ENCODE measurements at places on chromosomes 4 and X.

DNA sequence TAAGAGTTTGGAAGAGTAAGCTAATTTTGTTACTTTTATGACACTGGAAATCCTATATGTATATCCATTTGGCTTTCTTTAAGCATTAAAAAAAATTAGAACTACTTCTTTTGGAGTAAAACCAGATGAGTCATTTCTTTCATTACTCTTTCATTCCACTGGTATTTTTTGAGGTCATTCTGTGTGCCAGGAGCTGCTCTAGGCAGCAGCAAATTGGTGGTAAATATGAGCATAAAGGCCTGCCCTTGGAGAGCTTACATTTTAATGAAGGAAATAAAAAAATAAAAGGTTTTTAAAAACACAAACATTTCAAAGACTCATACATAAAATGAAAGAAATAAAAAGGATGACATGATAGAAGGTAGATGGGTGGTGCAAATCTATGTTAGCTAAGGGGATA is 37.4 kb downstream of the MID1 start:
- no peak for DNase-seq

DNA sequence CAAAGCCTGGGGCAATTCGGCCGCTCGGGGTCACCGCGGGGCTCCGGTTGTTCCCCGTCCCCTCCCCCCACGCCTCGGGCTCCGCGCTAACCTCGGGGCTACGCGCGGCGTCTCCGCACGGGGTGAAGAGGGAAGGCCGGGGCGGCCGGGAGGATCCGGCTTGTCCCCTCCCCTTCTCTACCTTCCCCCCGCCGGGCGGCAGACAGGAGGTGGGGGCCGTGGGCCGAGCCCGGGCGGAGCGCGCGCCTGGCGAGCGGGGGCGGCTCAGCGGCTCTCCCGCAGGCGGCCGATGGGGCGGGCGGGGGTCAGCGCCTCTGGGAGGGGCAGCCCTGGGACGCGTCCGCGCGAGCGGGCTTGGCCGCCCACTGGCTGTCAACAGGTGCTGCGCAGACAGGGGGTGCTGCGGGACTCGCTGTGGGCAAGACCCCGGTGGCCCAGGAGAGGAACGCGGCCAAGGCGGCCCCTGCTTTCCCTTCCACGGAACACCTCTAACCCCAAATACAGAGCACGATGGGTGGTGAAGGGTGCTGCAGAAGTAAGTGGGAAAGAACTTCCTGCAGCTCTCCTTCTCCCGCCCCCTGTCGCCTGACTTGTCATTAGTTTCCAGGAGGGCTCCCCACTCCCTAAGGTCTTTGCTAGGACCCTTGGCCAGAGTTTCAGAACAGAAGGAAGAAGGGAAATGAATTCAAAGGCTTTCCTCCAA is at the start of gene PDGFC:
Gene PDGFC, minus strand, starts transcription at position 124 of the 703 bp plus-strand sequence. CDS start 896 bp downstream, outside the sequence.
- peak; percentile 34 for DNase-seq

DNA sequence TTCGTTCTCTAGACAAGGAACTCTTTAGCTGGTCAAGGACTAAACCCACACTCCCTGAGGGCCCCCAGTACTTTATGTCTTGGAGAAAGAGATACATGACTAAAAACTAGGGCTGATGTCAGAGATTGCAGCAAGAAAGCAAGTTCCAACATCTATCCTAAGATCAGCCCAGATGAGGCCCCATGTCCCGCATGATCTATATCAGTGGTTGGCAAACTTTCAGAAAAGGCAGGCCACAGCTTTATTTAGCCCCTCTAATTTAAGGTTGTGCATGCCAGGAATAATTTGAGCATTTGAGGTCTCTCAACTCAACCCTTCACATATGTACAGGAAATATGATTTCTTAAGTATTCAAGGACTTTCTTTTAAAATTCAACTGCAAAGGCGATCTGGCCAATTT is 44.1 kb upstream of the FRMD7 start:
- DNase-seq, result no peak

GRCh38 chr4:112112590-112113170 is 32.6 kb upstream of the FAM241A start:
- no peak for DNase-seq

GRCh38 chr4:4762300-4762699 is 97.2 kb upstream of the MSX1 start:
- no peak for DNase-seq

- DNase-seq, result no peak
Measured at GRCh38 chrX:129724754-129725153, 14.0 kb upstream of the XPNPEP2 start.

DNA sequence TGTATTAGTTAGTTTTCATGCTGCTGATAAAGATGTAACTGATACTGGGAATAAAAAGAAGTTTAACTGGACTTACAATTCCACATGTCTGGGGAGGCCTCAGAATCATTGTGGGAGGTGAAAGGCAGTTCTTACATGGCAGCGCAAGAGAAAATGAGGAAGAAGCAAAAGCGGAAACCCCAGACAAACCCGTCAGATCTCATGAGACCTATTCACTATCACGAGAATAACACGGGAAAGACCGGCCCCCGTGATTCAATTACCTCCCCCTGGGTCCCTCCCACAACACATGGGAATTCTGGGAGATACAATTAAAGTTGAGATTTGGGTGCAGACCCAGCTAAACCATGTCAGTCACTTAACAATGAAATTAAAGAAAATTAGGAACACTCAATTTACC is 499.1 kb downstream of the FSTL5 start:
- no peak for DNase-seq

- DNase-seq, result no peak
Measured at GRCh38 chr4:95085124-95085833, 327.5 kb downstream of the BMPR1B start.

DNA sequence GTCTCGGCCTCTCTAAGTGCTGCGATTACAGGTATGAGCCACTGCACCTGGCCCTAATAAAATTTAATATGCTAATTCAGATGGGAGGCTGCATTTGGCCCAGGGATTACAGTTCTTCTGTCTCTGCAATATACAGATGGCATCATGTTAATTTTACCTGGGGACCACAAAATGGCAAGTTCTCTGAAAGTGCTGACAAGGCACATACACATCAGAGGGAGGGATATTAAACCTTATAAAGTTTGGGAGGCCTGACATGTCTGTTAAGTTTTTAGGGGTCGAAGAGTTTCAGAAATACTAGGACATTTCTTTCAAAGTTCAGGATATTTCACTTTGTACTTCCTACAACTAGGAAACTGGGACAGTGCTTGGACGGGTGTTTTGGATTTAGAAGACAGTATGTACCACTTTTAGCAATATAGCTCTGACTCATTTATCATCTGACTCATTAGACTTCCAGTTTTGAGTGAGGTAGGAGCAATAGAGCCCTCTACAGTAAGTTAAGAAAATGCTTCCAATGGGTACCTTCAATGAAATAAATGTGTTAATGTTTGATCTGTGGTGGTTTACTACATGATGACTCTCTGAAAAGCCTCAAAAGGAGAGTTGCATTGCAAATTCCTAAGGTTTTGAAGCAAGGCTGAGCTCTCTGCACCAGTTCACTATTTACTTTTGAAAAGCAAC is 981.0 kb upstream of the HS3ST1 start:
- no peak for DNase-seq

DNA sequence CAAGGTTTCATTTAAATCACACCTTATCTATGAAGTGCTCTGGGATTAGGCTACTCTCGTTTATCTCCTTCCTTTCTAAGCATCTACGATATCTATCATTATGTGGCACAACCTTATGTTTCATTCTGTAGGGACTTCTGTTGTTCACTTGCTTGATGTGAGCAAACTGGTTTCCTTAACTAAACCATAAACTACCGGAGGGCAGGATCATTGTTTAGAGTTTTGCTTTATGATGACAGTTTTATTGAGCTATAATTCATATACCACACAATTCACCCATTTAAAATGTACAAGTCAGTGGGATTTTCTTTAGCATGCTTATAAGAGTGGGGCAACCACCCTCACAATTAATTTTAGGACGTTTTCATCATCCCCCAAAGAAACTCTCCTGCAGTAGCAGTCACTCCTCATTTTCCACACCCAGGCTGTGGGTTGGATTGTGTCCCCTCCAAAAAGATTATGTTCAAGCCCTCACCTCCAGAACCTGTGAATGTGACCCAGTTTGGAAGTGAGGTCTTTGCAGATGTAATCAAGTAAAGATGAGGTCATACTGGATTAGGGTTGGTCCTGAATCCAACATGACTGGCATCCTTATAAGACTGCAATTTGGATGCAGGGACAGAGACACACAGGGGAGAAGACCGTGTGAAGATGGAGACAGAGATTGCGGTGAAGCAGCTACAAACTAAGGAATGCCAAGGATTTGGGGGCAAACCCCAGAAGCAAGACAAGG is 42.1 kb upstream of the SH3RF1 start:
- no peak for DNase-seq

DNA sequence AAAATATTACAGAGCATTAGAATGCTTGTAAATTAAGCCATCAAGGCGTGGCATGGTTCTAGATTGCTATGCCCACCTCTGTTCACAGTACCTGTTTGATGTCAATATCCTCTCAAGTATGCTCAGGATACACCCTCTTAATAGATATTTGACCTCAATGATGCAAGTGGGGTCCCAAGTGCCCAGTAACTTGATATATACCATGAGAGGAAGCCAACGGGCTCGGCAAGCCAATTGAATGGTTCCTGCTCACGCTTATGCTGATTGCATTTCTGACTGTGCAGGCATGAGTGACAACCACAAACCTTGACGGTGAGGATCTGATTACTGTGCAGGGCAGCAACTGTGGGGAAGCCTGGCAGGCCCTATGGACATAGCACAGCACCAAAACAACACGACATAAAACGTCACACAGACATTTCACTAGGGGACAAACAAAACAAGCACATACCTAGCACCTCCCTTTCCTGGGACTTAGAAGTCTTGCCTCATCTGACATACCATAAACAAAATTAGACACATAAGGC is 179.1 kb upstream of the ETNPPL start:
- DNase-seq, result no peak

- DNase-seq, result no peak
Measured at GRCh38 chrX:149628280-149628679, 3.3 kb downstream of the TMEM185A start.

DNA sequence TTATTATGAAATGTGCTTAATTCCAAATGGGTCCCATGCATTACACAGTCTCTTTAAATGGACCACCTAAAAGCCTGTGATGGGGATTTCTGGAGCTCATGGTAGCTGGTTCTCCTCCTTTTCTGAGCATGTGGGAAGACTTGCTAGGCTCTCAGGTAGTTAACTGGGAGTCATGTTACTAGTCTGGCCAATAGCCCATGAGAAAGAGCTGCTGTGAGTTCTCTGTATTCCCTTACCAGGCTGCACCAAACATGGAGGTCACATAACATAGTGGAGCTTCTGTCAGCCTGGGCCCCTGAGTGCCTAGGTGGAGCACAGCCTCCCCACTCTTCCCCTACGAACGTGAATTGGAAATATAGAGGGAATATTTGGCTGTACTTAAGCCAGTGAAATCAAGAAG is 198.4 kb downstream of the MAML3 start:
- DNase-seq, result no peak

- no peak for DNase-seq
Measured at GRCh38 chrX:86039625-86040568, 7.5 kb downstream of the CHM start.

DNA sequence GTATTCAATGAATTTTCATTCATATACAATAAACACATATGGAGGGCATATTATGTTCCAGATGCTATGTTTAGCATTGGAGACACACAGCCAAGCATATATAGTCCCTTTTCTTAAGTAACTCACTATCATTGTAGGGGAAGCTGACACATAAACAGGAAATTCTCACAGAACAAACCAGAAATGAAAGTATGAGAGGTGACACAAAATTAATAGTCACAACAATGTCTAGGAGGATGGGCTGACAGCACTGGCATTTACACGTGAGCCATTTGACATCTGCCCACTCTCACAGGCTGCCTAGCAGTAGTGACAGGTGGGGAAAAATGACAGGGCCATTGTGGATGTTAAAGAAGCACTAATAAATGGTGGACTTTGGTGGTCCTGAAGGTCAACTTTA is 2.6 kb upstream of the CNOT6L start:
- peak; percentile 12 for DNase-seq

DNA sequence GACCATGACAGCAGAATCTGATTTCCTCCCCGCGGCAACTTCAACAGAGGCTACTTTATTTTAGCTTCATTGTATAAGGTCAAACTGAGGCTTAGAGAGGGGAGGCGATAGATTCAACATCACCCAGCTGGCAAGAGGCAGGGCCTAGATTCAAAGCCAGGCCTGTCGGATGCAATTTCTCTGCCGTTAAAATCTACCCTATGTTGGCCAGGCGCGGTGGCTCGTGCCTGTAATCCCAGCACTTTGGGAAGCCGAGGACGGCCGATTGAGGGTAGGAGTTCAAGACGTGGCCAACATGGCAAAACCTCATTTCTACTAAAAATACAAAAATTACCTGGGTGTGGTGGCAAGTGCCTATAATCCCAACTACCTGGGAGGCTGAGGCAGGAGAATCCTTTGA is 182.2 kb downstream of the BCOR start:
- DNase-seq, result no peak

DNA sequence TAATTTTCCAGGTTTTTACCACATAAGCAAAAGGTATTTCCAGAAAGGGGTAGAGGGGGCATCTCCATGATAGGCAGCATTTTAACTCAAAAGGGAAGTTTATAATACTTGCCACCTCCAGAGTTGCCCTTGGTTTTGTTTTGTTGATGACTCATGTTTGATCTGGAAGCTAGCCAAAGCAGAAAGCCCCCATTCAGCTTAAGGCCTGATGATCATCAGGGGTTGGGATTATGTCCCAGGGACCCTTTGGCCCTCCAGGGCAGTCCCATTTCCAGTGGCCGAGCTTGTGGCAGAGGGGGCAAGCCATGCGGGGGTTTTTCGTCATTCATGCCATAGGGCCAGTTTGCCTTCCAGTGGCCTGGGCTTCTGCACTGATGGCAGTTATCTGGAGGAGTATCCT is 143.0 kb upstream of the PLAC1 start:
- DNase-seq, result no peak

DNA sequence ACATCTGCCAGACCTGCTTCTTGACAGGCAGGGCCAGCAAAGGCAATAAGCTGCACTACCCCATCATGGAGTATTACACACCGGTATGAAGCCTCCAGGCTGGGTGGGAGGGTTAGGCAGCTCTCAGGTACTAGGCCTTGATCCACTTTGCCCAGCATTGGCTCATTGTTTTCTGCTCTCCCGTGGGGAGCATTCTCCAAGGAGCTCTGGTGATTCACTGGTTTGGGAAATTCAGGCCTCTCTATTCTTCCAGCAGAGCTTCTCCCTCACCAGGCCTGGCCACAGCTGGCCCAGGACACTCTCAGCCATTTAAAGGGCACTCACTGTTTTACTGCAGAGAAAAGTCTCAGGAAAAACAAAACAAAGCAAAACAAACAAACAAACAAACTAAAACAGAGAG is 33.0 kb downstream of the DRP2 start:
- no peak for DNase-seq

- DNase-seq, result no peak
Measured at GRCh38 chr4:176357359-176358082, 37.8 kb downstream of the SPCS3 start.

- DNase-seq, result no peak
Measured at GRCh38 chr4:118992149-118992548, 103.5 kb downstream of the SYNPO2 start.

DNA sequence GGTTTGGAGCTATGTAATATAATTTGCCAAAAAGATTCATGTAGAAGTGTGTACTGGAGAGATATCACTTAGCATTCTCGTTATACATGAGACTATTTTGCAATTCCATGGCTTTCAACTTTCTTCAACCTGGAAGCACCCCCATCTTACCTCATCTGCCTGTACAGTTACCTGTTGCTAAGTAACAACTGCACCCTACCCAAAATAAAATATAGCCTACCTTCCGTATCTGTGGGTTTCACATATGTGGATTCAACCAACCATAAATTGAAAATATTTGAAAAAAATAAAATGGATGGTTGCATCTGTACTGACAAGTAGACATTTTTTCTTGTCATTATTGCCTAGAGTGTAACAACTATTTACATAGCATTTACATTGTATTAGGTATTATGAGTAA is 278.3 kb downstream of the PPP1R2C start:
- no peak for DNase-seq

All from cerebellar cortex (tissue), 1 donor.